Stimulated activated CD4-positive, alpha-beta T cell treated with anti-CD3 and anti-CD28 coated beads, Interleukin-4, amount 100 ng/mL, for 24 hours (primary cell): ENCODE measurements at places on chromosomes 7 and 10.
A peak's percentile ranks its signal among the peaks of the same experiment; 100 is the strongest.

DNA sequence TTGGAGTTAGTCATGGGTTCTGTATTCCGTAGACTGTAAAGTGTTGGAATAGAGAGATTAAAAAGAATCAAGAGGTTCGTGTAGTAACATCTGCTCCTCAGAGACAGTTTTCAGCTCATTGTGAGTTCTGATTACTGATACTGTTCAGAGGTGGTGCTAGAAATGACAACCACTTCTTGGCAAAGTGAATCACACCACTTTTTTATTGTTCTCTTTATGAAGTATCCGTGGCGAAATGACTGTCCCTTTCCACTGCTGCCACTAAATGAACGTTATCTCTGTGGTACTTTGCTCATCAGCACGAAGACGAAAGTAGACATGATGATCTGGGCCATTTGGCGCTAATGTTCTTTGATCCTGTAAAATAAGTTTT, 860 bp downstream of the RPP30 start:
- peak; percentile 39 for DNase-seq

GRCh38 chr10:878895-879294, 52.6 kb downstream of the LARP4B start:
- DNase-seq, result no peak

GRCh38 chr10:66982792-66983474, 57.1 kb downstream of the LRRTM3 start:
- no peak for DNase-seq

- DNase-seq, result no peak
These were observed 134.6 kb downstream of the ZNF467 start for GRCh38 chr7:149638566-149639320.

GRCh38 chr10:75230600-75231038, 5.1 kb downstream of the COMTD1 start:
- peak; percentile 96 for DNase-seq

- DNase-seq, result no peak
These were observed 57.5 kb downstream of the KLHDC10 start for GRCh38 chr7:130127821-130128317.

GRCh38 chr7:150997075-150997511, 6.3 kb downstream of the NOS3 start:
- DNase-seq, result no peak

- DNase-seq, result no peak
These were observed 26.7 kb downstream of the GLI3 start for GRCh38 chr7:42210333-42210732.

GRCh38 chr10:3754727-3755439, 30.1 kb downstream of the KLF6 start:
- DNase-seq, result peak; percentile 33

DNA sequence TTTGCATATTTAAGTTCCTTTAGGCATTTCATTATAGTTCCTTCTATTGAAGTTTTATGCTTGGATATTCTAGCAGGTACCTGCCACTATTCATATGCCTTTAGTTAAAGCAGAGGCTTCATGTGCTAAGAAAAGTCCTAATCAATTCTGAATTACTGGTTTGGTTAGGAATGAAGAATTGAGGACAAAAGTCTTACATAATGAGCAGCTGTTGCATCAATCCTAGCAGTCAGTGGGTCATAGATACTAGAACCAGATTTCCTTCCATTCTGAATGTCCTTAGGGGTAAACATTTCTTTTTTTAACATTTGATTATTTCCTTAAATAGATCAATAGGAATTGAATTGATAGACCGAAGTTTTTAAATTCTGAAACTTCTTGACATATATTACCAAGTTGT, 59.2 kb downstream of the CDK13 start:
- no peak for DNase-seq

DNA sequence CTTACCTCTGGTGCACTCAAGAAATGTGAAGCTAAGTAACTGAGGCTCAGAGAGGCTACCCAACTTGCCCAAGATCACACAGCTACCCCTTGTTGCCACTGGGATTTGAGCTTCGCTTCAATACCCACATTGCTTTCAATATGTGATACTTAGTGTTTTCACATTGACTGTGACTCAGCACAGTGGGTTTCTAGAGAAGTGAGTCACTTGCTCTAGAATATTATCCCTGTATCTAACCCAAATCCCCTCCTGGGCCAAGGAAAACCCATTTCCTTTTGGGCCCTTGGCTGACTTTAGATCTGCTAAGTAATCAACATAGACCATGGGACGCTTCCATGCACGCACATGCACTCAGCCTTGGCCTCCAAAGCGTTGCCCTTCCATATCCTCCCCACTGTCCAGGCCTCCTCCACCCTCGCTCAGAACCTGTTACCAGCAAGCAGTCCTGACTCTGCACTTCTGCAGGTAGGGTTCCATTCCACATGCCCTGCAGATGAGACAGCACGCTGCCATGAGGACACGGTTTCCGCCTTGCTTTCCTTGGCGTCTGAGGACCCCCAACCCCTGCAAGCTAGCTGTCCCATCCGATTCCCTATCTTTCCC, 87.7 kb upstream of the CHST15 start:
- no peak for DNase-seq

DNA sequence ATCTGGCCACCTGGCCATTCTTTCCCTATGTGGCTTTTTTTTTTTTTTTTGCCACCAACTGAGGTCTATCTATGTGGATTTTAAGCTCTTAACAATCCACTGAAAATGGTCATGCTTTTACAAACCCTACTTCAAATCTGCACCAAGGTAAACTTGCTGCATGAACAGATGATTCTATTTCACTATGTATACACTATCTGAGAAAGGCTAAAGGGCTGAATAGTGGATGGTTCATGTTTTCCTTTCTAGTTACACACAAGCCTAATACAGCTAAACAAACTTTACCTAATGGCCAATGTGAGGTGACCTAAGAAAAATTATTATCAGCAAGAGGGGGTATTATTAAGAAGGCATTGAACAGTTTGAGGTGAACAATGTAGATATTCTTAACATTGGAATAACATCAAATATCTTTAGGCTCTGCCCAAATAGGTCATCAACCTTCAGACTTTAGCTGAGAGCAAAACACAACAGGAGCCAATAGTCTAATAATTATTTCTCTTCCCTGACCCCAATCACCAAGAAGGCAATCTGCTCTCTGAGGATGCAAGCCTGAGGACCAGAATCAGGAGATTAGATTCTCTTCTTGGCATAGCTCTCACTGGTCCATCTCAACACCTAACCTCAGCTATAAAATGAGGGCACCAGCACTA, 160.1 kb downstream of the CPEB3 start:
- no peak for DNase-seq

- DNase-seq, result no peak
These were observed 109.1 kb downstream of the ARL4A start for GRCh38 chr7:12796397-12797127.

GRCh38 chr7:67359900-67360299, 363.3 kb downstream of the TYW1 start:
- DNase-seq, result no peak

DNA sequence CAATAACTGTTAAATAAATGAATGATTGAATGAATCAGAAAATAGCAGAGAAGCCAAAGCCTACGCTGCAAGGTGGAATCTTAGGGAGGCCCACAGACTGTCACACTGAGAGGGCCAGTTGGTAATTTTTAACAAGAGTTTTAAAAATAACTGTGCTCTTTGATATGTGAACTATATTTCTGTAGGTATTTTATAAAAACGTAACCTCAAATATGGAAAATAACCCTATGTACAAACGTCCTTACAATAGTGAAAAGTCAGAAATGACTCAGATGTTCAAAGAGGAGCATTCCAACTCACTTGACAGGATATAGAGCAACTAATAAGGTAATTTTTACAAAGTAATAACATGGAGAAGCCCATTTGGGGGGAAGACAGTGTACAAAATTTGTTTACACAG, 18.9 kb upstream of the TMEM273 start:
- DNase-seq, result no peak

DNA sequence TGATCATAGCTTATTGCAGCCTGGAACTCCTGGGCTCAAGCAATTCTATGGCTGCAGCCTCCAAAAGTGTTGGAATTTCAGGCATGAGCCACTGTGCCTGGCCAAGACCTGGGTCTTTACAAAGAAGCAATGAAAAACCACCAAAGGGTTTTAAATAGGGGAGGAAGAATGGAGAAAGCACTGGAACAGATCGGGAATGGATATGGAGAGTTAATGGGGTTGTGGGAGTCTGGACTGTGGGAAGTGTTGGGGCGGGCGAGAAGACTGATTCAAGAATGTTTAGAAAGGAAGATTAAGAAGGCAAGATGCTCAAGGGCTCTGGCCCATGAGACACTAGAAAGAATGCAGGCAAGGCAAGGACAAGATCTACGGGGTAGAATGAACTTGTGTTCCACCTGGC, 98.5 kb downstream of the CARD11 start:
- DNase-seq, result no peak

- no peak for DNase-seq
These were observed 310.6 kb downstream of the HDAC9 start for GRCh38 chr7:18806177-18806576.

- no peak for DNase-seq
These were observed 38.8 kb downstream of the PIK3AP1 start for GRCh38 chr10:96681524-96681923.

DNA sequence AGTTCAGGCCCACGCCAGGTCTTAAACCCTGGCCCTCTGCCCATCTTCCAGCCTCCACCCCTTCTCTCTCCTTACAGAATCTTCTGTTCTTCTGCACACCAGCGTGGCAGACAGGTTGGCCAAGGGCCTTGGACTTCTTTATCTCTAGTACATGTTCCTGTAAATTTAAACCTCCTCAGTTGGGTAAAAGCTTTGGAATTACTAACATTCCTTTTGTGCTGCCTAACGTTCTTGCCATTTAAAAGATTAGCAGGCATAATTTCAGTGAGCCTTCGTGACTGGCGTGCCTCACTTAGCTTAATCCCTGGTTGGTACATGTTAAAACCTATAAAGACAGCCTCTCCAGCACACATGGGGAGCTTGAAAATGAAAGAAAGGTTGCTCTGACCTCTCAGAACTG, 192.2 kb downstream of the CUX1 start:
- DNase-seq, result no peak

DNA sequence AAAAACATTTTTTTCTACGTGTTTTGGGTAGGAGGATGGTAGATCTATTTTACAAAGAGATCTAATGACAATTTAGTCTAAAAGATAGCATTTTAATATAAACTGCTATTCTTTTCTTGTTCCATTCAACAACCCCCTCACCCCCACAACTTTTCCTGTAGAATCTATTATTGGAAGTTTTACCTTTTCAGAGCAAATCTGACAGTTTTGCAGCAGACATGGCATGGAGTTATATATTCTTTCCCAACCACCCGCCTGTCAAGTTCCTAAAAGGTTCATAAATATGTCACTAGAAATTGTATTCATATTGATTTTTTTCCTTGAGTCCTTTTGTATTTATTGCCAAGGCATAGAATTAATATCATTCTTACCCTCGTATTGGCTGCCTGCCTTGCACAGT, 21.5 kb upstream of the NAMPT start:
- no peak for DNase-seq

DNA sequence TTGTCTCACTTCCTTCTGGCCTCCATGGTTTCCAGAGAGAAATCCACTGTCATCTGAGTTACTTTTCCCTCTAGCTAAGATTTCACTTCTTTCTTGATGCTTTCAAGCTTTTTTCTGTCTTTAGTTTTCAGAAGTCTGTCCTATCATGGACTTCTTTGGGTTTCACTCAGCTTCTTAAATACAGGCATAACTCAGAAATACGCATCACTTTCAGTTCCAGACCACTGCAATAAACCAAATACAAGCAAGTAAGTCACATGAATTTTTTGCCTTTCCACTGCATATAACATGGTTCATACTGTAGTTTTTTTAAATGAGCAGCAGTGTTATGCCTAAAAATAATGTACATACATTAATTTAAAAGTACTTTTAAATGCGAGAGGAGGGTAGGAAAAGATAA, 48.7 kb downstream of the STK17A start:
- no peak for DNase-seq

DNA sequence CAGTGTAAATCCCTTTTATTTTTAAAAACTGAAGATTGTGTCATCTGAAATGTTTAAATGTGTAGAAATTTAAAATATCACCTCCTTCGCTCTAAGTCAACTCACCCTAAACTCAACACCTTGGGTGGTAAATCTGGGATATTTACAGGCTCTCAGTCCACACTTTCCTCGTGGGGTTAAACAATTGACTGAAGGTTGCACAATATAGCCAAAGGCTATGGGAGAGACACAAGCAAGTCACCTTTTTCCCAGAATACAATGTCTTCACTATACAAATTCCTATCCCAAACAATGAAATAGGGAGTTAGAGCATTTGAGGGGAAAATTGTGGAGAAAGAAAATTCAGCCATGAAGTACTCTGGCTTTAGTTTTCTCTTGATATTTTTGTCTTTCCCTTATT, 32.7 kb upstream of the MAT1A start:
- no peak for DNase-seq

DNA sequence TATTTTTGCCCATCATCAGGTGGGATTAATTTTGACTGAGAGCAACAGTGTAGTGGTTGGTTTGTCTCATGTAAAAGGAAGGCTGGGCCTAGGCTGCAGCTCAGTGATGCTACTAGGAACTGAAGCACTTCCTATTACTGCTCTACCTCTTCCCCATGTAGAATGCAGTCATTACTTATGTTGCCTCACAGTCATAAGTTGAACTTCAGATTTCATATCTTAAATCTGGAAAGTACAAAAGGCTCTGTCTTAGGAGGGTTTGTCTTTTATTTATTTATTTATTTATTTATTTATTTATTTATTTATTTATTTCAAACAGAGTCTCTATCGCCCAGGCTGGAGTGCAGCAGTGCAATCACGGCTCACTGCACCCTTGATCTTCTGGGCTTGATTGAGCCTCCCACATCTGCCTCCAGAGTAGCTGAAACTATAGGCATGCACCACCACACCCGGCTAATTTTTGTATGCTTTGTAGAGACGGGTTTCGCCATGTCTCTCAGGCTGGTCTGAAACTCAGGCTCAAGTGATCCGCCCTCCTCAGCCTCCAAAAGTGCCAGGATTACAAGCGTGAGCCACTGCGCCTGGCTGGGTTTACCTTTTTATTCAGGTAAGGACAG, 721.7 kb upstream of the GALNT17 start:
- DNase-seq, result no peak

DNA sequence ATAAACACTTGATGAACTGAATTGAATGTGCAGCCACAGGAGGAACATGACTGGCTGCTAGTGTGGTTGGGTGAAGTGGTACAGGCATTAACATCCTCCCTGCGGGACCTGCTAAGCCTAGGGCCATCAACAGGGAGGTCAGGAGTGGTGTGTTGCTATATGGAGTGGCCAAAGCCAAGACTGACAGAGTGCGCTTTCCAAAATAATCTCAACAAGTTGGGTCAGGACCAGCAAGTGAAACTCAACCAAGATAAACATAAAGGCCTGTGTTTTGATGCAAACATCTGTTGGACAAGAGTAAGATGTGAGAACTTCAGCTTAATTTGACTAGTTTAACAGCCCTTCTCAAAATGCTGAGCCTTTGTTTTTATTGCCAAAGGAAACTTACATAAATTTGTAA, 97.7 kb downstream of the WDFY4 start:
- no peak for DNase-seq
